ENCODE measurements at places on chromosomes 2 and 18.

- DNase-seq: peak; percentile 83
Observed at GRCh38 chr2:65979446-65979845, 455.5 kb upstream of the MEIS1 start.

DNA sequence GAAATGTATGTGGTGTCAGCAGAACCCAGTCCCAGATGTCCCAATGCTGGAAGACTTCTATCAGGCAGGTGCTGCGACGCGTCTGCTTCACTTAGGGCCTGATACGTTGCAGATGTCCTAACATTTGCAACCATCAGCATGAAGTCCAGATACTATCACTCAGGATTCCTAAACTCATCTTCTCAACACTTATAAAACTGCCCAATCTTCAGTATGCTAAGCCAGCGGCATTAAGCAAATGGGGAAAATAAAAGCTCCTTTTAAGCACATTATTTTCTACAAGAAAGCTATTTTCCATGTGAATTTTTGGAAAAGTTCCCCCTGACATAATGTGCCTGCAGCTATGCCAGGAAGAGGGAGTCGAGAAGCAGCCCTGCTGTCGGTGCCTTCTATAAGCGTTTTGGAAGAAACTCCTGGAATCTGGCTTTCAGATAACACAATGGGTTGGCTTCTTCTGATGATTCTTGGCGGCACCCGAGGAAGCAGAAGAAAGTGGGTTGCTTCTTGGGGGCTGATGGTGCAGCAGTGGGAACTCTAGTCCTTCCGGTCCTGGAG lies 60.7 kb upstream of the ITGA6 start:
- no peak for DNase-seq

- no peak for DNase-seq
Observed at GRCh38 chr2:202031246-202031951, 2.3 kb upstream of the FZD7 start.

GRCh38 chr2:164388511-164388910 lies 232.8 kb downstream of the GRB14 start:
- no peak for DNase-seq

DNA sequence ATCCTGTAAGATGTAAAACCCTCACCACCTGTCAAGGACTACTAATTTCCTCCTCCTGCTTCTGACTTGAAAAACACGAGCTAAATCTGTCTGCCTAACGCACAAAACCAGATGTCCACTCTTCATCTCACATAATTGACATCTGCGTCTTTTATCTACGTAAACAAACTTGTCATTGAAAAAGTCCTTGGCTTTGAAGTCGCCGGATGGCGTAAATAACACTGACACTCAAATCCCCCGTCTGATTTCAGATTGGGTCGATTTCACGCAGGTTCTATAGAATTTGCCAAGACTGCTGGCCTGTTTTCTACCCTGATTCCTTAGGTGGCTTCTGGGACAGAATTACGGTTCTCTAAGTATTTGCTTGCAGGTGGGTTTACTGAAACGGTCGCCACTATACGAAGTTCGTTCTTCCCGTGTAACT lies 539 bp upstream of the MOB4 start:
- DNase-seq: no peak

DNA sequence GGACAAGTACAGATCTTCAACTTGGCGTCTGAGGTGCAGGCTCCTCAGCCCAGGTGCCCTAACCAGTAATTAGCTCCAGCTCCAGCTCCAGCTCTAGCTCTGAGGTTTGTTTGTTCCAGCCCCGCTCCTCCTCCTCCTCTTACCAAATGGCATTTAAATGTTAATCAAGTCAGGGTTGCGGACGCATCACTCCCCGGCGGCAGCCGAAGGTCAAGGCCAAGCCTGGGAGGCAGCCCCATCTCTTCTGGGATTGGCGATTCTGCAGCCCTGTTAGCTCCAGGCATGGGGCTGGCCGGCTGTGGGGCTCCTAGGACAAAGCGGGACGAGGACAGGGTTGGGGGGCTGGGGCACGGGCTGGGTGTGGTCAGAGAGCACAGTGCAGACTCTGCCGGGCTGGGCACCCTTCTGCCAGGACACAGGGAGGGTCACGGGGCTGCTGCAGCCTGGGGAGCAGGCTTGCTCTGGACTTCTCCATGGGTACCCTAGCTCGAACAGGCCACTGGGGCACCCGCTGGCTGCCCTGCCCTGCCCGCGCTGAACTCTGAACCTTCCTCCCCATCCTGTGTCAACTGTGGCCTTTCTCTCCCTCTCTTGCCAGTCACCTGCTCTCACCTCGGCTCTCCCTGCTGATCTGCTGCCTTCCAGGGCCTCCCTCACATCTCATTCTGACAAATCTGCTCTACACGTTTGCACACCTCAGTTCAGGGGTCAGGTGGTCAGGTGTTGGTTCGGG lies 203.3 kb downstream of the CELF4 start:
- no peak for DNase-seq

DNA sequence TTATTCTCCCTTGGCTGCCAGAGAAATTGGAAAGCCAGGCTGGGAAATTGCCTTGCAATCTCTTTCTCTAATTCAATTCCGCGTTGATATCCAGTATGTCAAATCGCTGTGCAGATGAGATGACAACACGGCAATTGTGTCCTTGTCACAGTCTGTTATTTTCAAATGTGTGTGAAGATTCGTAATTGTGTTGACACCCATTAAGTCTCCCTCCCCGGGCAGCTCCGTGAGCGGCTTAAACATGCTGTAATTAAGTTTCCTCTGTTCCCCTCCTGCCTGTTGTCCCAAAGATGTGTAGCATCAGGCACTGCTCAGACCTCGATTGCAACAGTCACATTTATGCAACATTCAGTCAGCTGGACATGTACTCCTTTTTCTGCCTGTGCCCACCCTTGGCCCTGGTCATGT lies 209.5 kb downstream of the LPIN1 start:
- DNase-seq: no peak

DNA sequence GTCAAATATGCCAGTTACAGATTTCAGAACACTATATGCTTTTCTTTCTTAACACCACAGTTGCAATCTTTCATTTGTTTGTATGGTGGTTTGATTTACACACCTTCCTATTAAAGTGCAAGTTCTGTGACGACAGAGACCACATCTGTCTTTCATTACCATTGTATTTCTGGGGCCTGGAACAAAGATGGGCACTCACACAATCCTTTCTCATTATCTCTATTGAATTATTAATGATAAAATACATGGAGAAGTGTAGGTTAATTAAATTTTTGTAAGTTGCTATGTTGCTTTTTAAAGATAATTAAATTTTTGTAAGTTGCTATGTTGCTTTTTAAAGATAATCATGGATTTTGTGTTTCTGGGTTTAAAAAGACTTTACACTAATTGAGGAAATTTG lies 79.9 kb downstream of the KCTD18 start:
- DNase-seq: no peak

DNA sequence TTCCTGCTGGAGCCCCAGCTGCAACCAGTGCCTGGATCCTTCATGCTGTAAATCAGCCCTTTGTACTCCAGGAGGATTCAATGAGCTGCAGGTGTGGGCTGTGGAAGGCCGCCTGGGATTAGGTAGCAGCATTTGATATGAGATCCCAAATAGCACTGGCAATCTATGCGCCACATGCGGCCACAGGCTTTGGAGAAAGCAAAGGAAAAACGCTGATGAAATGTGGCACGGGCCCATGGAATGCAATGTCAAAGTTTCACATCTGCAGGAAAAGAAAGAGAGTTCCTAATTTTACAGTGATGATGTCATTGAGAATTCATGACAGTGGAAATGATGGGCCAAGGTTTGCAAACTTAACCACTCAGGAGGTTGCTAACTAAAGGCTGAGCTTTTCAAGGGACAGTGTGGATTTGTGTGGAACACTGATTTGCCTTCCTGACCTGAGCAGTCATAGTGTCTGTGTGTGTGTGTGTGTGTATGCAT lies 216.4 kb upstream of the OSR1 start:
- no peak for DNase-seq

GRCh38 chr2:205481861-205482260 lies 200.4 kb upstream of the NRP2 start:
- no peak for DNase-seq

DNA sequence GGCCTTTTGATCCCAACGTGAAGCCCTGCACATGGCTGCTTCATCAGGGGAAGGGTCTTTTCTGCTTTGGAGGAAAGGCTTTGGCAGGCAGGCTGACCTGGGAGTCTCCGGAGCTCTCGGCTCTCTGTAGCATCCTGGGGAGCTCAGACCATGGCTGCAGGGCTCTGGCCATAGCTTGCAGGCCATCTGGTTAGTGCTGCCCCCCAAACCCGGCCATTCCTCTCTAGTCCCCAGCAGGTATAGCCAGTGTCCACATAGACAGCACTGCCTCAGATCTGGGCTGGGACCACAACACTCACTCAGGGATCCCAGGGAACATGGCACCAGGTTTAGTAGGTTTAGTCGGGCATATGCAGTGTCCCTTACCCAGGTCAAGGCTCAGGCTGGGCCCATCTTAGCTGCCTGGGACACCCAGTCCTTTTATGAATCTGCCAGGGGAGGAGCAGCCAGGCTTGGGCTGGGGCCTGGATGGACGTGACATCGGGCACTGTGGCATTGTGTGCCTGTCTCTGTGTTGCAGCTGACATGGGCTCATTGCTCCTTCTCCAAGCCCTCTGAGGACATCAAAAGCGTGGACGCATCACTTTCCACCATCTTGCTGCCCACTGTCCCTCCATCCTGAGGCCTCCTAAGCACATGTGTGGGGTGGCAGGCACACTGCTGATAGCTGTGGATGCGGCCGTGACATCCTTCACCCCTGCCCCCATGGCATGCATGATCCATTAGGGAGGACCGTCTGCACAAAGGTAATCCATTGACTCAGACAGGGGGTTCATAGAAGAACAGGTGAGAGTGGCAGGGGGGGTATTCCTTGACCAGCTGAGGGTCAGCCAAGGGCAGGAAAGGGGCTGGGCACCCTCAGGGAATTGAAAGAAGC lies 19.2 kb upstream of the GPR35 start:
- no peak for DNase-seq

- DNase-seq: no peak
Observed at GRCh38 chr2:163659224-163659623, 76.6 kb downstream of the FIGN start.

- DNase-seq: no peak
Observed at GRCh38 chr18:8802017-8802672, 96.8 kb downstream of the MTCL1 start.

DNA sequence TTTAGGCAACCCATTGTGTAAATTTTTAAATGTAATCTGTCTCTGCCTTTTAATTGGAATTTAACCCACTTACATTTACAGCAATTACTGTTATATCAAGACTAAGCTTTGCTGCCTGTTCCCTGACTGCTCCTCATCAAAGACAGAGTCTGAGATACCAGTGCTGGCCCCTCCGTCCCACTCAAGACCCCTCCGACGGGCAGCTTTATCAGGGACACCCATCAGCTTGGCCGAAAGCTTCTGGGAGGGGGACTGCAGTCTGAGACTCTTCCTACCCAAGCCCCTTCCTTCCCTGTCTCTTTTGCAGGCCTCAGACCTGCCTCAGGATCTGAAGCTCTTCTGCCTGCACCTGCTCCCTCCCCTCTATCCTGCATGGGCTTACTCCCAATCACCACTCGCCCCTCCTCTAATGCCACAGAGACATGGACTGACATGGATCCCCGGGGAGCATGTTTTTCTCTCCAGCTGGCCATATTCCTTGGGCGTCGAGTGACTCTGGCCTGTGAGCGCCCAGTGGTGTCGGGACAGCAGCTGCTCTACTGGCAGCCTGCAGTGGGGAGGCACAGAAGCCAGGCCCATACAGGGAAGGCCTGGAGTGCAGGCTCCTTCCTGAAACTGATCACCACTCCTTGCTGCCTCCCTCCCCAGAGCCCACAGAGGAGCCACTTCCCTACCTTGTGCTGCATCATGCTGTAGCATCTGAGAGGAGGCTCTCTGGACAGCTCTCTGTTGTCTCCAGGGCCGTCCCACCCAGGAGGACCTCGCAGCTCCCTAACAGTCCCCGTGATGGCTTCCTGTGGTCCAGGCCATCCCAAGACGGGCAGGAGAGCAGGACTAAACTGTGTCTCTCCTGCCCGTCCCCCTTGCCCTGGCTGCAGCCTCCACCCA lies 3.7 kb upstream of the KIF1A start:
- DNase-seq: no peak

DNA sequence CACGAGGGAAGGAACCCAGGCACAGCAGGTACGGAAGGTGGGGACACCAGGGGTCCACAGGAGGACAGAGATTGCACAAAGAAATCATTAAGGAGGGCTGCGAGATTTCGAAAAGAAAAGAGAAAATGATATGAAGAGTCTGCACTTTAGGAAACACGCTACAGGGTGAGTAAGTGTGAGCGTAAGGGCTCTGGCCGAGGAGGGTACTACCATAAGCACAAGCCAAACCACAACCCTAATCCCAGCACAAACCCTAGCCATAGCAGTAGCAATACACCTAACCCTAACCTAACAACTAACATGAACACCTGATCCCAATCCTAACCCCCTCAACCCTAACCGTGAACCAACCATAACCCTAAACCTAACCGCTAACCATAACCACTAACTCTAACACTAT lies 104.0 kb downstream of the ZNF516 start:
- no peak for DNase-seq

DNA sequence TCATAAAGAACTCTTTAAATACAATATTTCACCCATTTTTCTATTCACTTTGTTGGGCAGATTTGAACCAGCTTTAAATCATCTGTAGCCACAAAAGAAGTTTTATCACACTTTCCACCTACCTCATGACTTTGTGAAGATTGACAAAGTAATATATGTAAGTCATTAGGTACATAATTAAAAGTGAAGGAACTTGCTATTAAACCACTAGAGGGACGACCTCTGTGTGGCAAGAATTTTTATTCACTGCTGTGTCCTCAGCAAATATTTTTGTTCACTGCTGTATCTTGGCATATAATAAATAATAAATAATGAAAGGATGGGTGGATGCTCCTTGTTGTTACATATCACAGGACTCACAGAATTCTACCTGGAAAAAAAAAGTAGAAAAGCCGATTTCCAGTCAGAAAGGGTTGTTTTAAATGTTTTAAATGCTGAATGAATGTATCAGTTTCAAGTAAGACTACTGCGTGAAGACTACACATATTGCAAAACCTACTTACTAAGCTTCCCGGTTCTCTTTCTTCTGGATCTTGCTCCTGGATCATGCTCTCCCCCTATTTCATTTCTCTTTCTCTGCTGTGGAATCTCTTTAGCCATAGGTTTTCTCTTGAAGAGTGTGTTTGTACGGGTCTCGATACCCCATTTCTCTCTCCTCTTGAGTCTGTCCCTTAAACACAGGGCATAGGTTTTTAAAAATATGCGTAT lies 44.8 kb downstream of the KCMF1 start:
- no peak for DNase-seq

- no peak for DNase-seq
Observed at GRCh38 chr2:205860885-205861284, 178.6 kb downstream of the NRP2 start.

DNA sequence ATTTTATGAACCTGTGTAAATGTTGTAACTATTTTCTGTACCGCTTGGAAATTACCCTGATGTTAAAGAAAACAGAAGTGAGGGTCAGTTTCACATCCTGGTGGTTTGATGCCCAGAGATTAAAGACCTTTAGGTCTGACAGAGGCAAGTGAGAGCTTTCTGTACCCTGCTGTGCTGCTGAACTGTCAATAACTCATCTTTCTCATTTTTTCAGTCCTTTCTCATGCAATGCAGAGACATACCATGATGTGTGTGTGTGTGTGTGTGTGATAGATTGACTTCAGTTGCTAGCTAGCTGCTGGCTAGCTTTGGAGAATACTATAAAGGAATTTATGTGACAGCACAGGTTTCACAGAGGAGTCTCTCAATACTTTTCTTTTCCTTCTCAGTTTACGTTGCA lies 2025.6 kb upstream of the LRRTM1 start:
- DNase-seq: no peak

GRCh38 chr2:96072746-96073145 lies 38.0 kb upstream of the GPAT2 start:
- DNase-seq: no peak
